Posterior cingulate gyrus (tissue), 11 donors: ENCODE measurements at places on chromosomes 6 and 20.

DNA sequence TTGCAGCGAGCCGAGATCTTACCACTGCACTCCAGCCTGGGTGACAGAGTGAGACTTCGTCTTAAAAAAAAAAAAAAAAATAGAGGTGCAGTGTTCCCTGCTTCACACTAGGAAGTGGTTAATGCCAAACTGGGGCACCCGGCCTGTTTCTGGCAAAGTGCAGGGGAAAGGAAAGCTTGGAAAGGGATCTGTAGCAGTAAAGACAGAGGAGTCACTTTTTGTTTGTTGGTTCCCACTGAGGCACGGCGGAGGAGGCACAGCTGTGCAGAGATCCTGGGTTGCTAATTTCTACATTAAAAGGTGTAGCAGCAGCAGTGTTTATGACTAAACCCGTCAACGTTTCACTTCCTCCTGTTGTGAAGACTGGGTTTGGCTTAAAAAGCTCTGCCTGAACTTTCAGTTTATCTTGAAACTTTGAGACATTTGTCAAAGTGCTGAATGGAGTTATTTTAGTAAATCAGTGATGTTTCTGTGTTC, 125.6 kb downstream of the CARMIL1 start:
- DNase-seq: no peak

DNA sequence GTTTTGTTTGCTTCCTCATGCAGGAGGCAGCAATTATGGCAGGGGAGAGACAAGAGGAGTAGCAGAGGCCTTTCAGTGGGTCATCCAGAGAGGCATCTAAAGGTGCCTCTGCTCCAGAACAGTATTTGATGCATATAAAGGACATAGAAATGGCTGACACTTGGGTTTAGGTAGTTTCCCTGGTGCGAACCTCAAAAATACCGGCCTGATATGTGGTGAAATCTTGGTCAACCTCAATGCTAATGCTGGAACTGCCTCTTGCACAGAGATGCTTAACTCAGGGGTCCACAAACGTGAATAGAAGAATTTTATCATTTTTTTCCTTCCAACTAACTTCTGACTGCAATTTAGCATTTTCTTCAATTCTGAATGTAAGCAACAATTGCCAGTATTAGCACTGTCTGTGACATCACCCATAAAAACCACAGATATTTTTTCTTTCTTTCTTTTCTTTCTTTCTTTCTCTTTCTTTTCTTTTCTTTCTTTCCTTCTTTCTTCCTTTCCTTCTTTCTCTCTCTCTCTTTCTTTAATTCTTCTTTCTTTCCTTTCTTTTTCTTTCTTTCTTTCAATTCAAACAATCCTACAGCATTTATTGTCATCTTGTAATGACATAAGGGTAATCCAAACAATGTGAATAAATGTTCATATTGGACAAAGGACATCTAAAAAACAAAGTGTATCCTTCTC, 180.0 kb upstream of the UST start:
- DNase-seq: no peak

- DNase-seq: no peak
These were observed 11.3 kb downstream of the NT5E start for GRCh38 chr6:85460921-85461797.

GRCh38 chr6:21026576-21027273, 492.5 kb downstream of the CDKAL1 start:
- DNase-seq: no peak

GRCh38 chr20:46132705-46133120, 14.6 kb downstream of the CD40 start:
- peak; percentile 50 for DNase-seq

DNA sequence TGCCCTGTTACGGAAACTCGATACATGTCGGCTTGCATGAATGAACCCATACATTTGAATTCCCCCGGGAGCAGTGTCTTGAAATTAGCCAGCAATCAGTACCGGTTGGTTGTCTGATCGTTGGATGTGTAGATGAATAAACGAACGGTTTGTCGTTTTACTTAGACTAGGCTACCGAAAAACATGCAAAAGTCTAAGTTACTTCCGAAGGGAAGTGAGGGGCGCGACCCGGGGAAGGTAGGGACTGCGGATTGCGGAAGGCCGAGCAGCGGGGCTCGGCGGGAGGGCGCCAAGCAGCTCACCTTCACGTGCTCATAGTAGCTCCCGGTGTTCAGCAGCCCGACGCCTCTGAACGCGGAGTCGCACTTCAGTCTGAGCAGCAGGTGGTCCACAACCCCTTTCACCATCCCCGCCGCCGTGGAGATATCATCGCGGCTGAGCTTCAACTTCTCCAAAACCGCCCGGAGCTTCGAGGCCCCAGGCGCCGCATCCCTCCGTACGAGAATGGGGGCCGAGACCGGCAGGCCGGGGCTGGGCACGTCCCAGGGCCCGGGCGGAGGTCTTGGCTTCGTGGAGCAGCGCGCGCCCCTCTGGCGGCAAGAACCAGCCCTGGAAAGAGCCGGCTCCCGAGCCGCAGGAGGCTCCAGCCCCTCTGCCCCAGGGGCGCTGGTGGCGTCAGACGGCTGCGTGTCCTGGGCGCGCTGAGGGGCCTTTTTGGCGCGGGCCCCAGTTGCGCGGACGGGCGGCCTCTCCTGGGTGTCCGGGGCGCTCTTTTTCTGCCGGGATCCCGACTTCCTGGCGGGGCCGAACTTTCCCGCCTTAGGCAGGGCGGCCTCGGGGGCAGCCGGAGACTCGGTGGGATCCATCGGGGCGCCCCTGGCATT, 632 bp downstream of the CGAS start:
- DNase-seq: peak; percentile 85

DNA sequence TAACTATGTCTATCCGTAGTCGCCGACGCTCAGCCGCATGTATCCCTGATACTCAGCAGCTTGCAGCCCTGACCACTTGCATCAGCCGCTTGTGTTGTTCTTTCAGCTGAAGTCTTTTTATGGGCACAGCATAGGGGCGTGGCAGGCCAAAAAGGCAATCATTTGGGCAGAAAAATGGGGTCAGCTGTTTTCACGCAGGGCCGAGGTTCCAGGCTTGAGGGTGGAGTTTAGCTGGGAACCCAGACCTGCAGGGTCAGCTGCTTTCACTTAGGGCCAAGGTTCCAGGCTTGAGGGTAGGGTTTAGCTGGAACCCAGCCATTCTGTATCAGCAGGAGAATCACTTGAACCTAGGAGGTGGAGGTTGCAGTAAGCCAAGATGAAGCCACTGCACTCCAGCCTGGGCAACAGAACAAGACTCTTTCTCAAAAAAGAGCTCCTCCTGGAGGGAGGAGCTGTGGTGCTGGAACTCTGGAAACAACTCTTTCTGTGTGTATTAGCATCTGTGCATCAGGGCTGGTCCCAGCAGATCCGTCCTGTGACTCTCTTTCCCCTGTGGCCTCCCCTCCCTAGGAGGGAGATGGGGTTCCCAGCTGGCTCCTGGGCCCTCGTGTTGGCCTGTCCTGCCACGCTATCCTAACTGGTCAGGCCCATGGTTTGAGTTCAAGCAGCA, 56.9 kb upstream of the PRND start:
- DNase-seq: no peak
